ENCODE measurements at places on chromosomes 5 and 9.
A peak's percentile ranks its signal among the peaks of the same experiment; 100 is the strongest.

DNA sequence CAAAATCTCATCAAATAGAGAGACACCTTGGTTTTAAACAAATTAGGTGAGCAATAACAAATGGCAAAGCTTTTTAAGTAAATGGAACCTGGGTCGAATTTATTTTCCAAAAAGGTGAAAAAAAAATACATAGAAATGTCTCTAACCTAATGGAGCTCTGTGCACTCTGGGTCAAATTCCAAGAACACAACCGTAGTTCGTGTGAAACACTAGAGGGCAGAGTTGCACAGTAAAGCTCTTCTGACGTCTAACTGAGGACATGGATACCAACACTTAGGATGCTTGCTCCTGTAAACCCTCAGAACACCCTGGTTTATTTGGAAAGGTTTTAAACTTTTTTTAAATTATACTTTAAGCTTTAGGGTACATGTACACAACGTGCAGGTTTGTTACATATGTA lies 18.9 kb downstream of the MARCHF11 start:
- DNase-seq, result peak; percentile 91

DNA sequence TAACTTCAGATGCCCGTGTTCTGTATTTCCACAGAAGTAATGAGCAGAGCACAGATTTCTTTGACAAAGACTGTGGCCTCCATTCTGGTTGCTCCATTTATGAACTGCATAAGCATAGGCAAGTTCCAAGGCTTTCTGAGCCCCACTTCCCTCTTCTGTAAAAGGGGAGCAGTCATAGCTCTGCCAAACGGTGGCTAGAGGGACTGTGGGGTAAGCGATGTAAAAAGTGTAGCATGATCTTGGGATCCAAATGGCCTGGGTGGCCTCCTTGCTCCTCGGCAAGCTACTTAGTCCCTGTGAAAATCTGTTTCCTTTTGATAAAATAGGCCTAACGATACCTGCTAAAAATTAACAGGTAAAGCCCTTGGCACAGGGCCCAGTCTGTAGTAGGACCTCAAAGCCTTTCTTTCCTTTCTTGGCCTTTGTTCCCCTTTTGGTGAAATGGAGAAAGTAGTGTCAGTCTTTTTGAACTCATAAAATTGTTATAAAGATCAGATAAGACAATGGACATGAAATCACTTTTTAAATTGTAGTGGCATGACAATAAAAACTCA lies 646.6 kb downstream of the ACTL7B start:
- DNase-seq, result no peak

DNA sequence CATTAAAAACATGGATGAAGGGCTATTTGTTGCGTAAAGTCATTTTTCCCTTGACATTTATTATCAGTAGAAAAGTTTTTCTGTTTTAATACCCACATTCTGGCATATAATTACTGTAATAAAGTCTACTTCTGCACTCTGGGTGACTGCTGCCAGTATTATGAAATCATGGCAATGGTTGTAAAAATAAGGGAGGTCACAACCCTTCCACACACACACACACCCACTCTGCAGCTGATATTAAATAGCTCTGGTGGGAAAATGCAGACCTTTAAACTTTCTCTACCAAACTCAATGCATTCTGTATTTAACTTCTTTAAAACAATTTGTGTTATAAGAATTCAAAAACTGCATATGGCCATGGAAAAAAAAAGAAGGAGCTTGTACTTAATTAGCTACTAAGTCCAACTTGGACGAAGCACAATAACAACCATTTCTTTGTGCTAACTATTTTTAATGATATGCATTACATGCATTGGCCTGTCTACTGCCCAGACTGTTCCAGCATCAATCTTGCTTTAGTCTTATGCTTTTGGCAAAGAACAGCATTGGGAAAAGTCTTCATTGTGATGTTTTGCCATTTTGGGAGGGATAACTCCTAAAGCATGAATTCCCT lies 137.6 kb upstream of the MAP3K1 start:
- no peak for DNase-seq

DNA sequence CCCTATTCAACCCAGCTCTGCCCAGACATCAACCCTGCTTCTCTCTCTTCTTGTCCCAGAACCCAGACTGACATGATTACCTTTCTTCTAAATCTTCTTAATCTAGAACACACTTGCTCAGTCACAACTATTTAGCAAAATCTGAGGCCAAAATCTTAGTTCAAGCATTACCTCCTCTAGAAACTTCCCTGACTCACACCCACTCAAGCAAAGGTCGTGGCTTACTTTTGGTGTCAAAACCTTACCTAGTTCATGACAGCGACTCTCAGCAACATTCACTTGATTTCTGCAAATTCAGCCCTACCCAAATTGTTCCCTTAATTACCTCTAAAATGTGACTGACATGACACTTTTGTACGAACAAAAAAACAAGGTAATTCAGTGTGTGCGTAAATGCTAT lies 130.2 kb downstream of the TLE1 start:
- no peak for DNase-seq

DNA sequence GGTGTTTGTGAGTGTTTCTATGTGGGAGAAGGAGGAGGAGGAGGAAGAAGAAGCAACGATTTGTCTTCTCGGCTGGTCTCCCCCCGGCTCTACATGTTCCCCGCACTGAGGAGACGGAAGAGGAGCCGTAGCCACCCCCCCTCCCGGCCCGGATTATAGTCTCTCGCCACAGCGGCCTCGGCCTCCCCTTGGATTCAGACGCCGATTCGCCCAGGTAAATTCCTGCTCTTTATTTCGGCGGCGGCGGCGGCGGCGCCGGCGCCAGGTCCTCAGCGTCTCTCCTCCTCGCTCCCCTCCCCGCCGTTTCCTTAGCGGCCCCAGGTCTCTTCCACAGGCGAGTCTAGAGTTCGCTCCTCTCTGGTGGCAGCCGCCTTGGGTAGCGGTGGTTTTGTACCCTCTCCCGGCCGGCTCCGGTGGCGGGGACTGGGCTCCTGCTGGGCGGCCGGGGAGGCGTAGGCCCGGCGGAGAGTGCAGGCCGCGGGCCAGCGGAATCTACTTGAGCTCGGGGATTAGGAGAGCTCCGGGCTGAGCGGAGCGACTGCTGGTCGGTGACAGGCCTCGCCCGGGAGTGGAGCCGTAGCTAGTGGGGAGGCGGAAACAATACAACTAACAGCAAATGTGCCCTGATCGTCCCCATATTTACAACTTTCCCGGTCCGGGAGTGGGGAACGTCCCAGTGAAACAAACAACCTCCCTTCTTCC lies 547 bp downstream of the NIPBL start:
- peak; percentile 60 for DNase-seq

- DNase-seq, result peak; percentile 33
Measured at GRCh38 chr5:82347201-82347865, 69.2 kb upstream of the RPS23 start.

GRCh38 chr9:121322037-121322736 lies 47.9 kb downstream of the STOM start:
- DNase-seq, result no peak

- no peak for DNase-seq
Measured at GRCh38 chr5:42825422-42826148, 13.9 kb upstream of the SELENOP start.

- no peak for DNase-seq
Measured at GRCh38 chr5:142819825-142820224, 49.6 kb downstream of the ARHGAP26 start.

DNA sequence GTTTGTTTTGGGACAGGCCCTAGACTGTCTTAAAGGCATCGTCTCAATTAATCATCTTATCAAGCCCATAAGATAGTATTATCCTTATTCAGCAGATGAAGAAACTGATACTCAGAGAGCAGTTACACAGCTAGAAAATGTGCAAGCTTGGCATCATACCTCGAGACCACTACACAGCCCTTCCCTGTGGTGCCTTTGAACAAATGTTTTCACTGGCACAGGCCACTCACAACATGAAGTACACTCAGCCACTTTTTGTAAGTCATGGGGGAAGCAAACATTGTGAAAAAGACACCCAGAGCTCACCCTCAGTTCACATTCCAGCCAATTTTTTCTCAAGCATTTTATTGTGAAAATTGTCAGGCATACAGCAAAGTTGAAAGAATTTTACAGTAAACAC lies 122.5 kb downstream of the WDR41 start:
- no peak for DNase-seq

- no peak for DNase-seq
Measured at GRCh38 chr9:136584401-136584932, 38.6 kb upstream of the NOTCH1 start.
